Amygdala (tissue), 56 donors: ENCODE measurements at places on chromosomes 11 and 22.

GRCh38 chr11:94928117-94928990, 45.0 kb downstream of the CWC15 start:
- DNase-seq: no peak

DNA sequence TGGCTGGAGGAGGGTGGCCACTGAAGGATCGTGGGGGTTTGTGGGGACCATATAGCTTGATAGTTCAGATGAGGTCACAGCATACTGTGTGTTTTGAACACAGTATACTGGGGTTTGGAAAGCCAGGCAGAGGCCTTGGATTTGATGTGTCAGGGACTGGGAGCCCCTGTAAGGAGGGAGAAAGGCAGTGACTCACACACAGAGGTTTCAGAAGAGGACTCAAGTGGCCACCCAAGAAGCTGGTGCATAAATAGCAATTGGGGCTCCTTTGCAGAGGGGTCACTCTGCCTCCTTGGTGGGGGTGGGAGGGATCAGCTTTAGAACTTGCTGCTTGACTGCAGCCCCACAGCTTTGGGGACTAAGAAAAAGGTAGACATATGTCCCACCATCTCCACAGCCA, 39.3 kb downstream of the SLC5A1 start:
- DNase-seq: no peak

DNA sequence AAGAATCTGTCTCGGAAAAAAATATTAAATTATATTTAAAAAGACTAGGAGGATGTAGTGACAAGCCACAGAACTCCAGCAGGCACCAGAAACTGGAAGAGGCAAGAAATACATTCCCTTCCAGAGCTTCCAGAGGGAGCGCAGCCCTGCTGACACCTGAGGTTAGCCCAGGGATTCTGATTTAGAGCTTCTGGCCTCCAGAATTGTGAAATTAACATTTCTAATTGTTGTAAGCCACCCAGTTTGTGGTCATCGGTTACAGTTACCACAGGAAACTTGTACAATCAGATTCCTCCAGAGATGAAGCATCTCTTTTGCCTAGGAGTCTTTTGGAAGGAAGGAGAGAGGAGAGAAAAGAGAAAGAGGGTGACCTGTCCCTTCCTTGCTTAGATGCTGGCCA, 6.4 kb upstream of the UBASH3B start:
- DNase-seq: no peak

- no peak for DNase-seq
These were observed 63.0 kb upstream of the MYEOV start for GRCh38 chr11:69230856-69231425.

- DNase-seq: no peak
These were observed 305.2 kb downstream of the RAB38 start for GRCh38 chr11:87870086-87870485.

DNA sequence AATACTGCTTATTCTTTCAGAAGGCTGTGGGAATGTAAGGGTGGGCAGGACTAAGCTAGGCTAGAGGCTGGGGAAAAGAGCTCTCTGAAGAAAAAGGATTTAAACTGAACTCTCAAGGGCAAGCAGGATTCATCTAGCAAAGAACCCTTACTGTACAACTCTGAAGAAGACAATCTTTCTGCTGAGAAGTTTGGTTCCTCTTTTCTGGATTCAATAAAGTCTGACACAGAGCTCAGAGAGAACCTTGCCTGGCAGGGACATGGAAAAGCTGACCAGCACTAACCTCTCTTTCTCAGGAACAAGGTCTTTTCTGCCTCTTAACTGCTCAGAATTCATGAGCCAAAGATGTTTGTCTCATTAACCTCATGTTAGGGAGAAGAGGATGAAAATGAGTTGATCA, 388.4 kb upstream of the DDI1 start:
- DNase-seq: no peak

GRCh38 chr11:58406774-58407173, at the start of gene OR5B3:
Gene OR5B3, minus strand, starts transcription at chr11:58406874. Its CDS starts 3,465 bp downstream, at chr11:58403409.
- DNase-seq: no peak

GRCh38 chr11:133930767-133931448, 25.9 kb downstream of the IGSF9B start:
- DNase-seq: no peak

GRCh38 chr11:116648247-116649174, 124.3 kb downstream of the BUD13 start:
- no peak for DNase-seq

GRCh38 chr11:3939211-3939610, 83.7 kb downstream of the STIM1 start:
- no peak for DNase-seq

- no peak for DNase-seq
These were observed 49.3 kb downstream of the SCUBE1 start for GRCh38 chr22:43293655-43294392.

GRCh38 chr11:104614961-104615360, 283.3 kb downstream of the CASP12 start:
- no peak for DNase-seq

- no peak for DNase-seq
These were observed 230.1 kb downstream of the BRD1 start for GRCh38 chr22:49597428-49598039.

- no peak for DNase-seq
These were observed 24.6 kb downstream of the SULT4A1 start for GRCh38 chr22:43837666-43838065.
